NCI-H2171 treated with DMSO at 0.1 percent for 48 hours (cell line): ENCODE measurements at places on chromosomes 12 and 14.

DNA sequence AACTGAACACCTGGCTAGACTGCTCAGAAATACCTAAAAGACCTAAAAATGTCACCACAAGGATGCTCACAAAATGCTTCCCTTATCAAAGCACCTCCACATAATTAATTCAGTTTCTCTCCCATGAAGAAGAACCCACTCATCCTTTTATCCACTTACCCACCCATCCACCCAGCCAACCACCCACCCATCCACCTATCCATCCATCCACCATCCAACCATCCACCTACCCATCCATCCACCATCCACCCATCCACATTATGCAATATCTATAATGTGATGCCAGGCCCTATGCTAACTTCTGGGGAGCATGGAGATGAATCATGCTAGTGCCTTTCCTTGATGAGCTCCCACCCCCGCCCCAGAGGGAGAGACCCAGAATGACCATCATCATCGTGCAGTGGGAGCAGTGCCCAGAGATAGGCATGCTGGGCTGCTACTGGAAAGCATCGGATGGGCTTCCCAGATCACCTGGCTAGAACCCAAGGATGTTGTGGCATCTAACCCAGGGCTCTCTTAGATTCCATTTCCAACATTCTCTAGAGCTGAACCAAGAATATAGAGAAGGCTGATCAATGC is 166.6 kb downstream of the TTC7B start:
- DNase-seq: no peak

- peak; percentile 68 for DNase-seq
Measured at GRCh38 chr12:59736786-59737185, 141.0 kb downstream of the SLC16A7 start.

- DNase-seq: no peak
Measured at GRCh38 chr14:68486033-68486732, 306.7 kb downstream of the ZFP36L1 start.

DNA sequence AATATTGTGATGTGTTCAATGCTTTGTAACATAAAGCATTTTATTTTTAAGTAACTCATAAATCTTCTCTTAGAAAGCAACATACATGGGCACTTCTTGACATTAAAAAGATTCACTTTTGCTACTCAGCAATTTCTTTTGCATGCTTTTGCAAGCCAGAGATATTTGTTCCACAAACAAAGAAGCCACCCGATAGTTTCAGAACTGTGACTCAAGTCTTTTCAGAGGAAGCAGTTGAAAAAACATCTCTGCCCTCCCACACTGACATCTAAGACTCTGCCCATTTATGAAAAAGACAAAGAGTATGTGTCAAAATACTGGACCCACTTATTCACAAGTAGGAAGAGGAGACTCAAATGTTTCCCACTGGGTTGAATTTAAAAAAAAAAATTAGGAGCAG is 7.5 kb downstream of the APPL2 start:
- no peak for DNase-seq

DNA sequence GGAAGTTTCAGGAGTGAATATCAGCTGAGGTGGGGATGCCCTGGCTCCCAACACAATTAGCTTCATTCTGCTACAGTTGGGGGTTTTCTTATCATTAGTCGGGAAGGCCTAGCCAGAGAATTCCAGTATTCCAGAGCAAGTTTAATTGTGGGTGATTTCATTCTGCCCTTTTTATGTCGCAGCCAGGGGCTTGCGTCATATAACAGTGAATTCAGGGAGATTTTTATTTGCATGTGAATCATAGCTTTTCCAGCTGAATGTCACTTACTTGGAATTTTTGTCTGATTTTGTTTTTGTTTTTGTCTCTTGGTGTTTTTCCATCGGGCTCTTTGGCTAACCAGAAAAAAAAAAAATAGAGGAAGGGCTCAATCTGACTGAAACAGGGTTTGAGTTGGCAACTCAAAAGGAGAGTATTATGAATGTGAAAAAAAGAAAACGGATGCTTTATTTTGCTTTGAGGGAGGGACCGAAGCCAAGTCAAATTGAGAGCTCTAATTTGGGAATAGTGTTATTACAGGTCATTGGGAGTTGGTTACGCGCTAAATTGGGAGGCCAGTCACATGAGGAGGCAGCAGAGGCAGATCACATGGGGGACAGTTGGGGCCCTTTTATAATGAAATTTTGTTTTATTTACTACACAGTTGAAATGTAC is 119.4 kb downstream of the SAMD4A start:
- DNase-seq: no peak

GRCh38 chr14:38762845-38763244 is 340.2 kb downstream of the SEC23A start:
- no peak for DNase-seq

- no peak for DNase-seq
Measured at GRCh38 chr14:24844011-24844410, 205.9 kb downstream of the STXBP6 start.

GRCh38 chr12:56932867-56933266 is 1.3 kb downstream of the SDR9C7 start:
- no peak for DNase-seq
